ENCODE measurements at places on chromosomes 3 and 15. TPM values are rescaled to one million over a fixed set of nuclear protein-coding genes. Genes with fewer than 3 reads are reported as not detected.
A peak's percentile ranks its signal among the peaks of the same experiment; 100 is the strongest.

DNA sequence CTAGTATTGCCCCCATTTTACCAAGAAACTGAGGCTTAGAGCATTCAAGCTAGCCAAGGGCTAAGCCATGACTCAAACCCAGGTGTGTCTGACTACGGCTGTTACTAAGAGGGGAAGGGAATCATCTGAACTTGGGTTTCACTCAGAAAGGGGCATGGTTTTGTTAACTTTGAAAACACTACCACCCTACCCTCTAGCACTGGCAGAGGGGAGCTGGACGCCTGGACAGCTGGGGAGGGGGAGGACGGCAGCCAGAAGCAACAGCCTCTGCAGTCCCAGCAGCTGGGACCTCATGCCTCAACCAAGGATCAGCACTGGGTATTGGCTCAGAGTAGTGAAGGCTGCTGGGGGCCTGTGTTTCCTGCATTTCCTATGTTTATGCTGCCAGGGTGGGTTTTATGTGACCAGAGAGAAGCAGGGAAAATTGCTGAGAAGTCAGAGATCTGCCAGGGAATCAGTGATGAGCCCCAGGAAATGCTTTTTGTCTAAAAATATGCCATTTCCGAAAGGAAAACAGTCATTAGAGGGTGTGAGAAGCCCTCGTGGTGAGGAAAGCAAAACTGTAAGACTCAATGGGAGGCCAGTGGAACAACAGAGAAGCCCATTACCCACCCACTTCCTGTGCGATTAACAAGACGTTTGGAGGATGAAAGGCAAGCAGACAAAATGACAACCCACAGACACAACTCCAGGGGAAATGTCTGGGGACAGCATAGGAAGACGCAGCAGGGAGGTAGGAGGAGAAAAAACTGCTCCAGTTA, 41.2 kb downstream of the LIPC start:
- H3K27me3 ChIP-seq: no peaks in the 10 kb centered on the region
- H3K4me1 ChIP-seq: peaks cover 76% of the 10 kb centered on the region
- H3K27ac ChIP-seq: no peak overlapping the region
- no peak for DNase-seq

DNA sequence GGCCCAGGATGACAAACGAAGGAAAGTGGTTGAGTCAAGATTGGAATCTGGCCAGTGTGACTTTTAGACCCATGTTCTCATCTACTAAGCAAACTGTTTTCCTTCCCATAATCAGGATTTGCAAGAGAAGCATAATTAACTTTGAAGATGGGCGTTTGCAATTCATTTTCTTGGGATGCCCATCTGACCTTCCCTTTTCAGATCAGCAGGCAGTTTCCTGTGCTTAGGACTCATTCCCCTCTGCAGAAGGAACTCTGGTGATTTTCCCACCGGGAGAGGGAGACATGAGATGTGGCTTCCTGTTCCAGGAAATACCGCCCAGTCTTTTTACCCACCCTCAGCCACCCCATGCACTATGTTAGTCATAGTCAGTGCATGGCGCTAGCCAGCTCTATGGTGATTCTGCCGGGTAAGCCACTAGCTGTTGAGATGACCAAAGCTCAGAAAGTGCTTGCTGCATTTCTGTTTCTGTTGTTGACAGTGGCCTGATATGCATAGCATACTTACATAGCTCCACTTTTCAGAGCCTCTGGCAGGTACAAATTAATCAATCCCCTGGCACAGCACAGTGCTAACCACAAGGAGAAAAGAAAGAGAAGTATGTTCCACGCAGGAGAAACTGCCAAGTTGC, 129.4 kb downstream of the VGLL4 start:
- no peak overlapping the region for H3K4me3 ChIP-seq
- DNase-seq: no peak
- H3K27me3 ChIP-seq: no peaks in the 10 kb centered on the region
- peak overlapping the region; percentile 50 for H3K27ac ChIP-seq
- no peaks in the 10 kb centered on the region for H3K36me3 ChIP-seq

- H3K27ac ChIP-seq: peak overlapping the region; percentile 83
- no peak overlapping the region for H3K4me3 ChIP-seq
- H3K4me1 ChIP-seq: peaks cover 11% of the 10 kb centered on the region
- DNase-seq: peak; percentile 37
- H3K36me3 ChIP-seq: no peaks in the 10 kb centered on the region
- no peaks in the 10 kb centered on the region for H3K27me3 ChIP-seq
Observed at GRCh38 chr3:193771653-193772421, 178.8 kb downstream of the OPA1 start.

DNA sequence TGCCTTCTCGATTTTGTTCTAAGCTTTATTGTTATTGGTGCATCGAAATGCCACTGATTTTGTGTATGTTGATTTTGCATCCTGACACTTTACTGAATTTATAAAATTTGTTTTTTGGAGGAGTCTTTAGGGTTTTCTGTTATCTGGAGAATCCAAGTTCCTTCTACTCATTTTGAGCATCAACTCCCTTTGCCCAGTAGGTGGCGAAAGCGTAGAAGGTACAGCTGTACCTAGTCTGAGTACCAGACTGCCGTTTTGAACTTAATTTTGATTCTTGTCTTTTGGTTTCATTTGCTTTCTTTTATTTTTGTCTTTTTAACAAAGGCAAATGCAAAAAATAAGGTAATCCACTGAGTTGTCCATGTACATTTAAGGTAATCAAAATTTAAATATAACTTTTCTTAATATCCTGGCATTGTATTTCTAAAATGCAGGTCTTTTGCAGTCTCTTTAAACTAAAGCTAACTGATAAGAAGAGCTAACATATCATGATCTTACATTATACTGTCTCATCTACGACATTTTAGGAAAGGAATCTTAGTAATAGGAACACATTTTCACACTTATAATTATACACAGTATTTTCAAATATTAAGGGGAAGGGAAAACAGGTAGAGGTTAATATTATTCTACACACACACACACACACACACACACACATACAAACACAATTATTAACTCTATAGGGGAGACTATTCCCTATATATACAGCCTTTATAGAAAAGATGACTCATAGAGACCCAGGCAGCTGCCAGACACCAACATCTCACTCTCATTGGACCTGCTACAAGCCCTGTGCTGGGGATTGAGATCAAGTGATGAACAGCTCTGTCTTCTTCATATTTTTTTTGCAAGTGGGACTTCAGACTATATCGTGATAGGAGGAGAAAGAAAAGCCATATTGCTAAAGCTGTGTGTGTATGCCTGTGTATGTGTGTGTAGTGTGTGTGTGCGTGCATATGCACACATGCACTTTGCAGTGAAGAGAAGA, 71.8 kb downstream of the SYNPR start:
- peak; percentile 58 for DNase-seq
- no peaks in the 10 kb centered on the region for H3K4me1 ChIP-seq
- H3K4me3 ChIP-seq: no peak overlapping the region
- H3K27me3 ChIP-seq: no peaks in the 10 kb centered on the region
- no peaks in the 10 kb centered on the region for H3K36me3 ChIP-seq

DNA sequence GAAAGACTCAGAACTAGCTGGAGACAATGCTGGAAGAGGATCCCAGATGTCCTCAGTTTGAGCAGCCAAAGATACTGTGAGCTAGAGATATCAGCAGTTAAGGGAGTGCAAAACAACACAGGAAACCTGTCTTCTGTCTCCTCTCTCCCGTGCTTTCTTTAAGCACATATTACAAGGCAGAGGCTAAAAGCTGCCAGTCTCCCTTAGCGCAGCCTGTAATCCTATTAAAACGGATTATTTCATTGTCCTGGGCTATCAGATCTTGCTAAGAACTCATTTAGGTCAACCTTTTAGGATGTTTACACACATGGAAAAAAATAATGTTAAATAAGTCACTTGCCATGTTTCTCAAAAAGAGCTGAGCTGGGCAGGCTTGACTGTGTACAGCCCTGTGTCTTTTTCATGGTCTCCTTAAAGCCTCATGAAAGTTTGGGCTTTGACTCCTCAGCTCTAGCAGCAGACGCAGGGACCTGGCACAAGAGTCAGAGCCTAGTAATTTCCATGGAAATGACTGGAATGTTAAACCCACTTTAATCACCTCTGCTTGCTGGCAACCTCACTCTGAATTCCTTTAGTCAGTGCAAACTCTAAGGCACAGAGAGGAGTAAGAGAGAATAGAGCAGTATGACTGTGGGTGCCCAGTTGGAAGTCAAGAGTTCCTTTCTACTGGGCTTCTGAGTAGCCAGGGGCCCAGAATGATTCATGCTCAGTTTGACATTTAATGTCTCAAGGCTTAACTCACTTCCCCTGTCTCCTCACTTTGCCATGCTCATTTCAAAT, 491.9 kb downstream of the NTRK3 start:
- no peaks in the 10 kb centered on the region for H3K27me3 ChIP-seq
- H3K27ac ChIP-seq: no peak overlapping the region
- H3K36me3 ChIP-seq: no peaks in the 10 kb centered on the region
- H3K4me3 ChIP-seq: no peak overlapping the region
- DNase-seq: no peak

DNA sequence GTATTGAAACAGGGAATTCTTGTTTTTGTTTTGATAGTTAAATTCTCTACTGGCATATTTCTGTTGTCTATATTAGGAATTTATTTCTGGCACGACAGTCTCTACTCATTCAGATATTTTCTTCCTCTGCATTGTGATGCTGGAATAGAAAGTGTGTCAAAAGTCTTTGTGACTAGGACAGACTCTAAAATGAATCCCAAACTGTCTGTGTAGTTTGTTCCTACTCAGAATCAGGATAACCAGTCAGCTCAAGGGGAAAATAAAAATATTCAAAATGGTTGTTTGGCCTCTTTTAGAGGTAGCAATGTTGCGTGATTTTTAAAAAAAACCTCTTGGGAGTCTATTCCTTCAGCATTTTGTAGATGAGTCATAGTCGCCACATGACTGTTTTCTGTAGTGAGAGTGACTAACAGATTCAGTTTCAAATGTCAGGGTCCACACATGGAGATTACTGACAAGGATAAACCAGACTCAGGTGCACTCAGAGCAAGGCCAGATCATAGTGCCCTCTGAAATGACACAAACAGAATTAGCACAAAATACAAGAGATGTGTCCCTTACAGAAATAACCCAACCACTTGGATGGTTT, 13.1 kb downstream of the SLC7A14 start:
- no peaks in the 10 kb centered on the region for H3K4me1 ChIP-seq
- H3K27ac ChIP-seq: no peak overlapping the region
- H3K4me3 ChIP-seq: no peak overlapping the region
- H3K27me3 ChIP-seq: no peaks in the 10 kb centered on the region
- DNase-seq: no peak
- H3K36me3 ChIP-seq: no peaks in the 10 kb centered on the region

DNA sequence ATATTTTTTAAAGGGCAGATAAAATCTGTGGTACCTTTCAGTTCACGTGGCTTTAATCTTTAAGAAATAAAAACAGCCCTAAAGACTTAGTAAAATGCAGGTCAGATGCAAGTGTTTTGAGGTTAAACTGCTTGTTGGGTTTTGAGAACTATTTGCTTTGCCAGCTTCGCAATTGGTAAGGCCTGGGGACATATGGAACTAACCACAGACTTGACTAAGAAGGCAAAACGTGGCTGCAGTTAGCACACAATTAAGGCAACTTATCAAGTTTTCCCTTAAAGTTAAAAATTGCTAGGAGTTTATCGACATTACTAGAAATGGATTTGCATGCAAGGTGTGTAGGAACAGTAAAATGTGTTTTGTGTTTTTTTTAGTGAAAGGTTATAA, 206.9 kb downstream of the ZNF385D start:
- H3K27me3 ChIP-seq: no peaks in the 10 kb centered on the region
- H3K27ac ChIP-seq: no peak overlapping the region

GRCh38 chr3:54541369-54541768, 386.5 kb downstream of the LRTM1 start:
- H3K4me3 ChIP-seq: no peak overlapping the region
- H3K4me1 ChIP-seq: no peaks in the 10 kb centered on the region
- DNase-seq: no peak

TUSC7 gene
- not detected for total RNA-seq

STAG1 gene
- total RNA-seq: 51.4 TPM

HACD2 gene
- 30.0 TPM for total RNA-seq
